ENCODE measurements at places on chromosomes 5 and 9. TPM values are rescaled to one million over a fixed set of nuclear protein-coding genes. Genes with fewer than 3 reads are reported as not detected.
A peak's percentile ranks its signal among the peaks of the same experiment; 100 is the strongest.

- no peak for DNase-seq
Observed at GRCh38 chr9:98597236-98597771, 111.4 kb downstream of the GABBR2 start.

- no peak for DNase-seq
Observed at GRCh38 chr9:134224567-134225093, 60.3 kb upstream of the RNU6ATAC start.

- DNase-seq = no peak
Observed at GRCh38 chr9:110886832-110887231, 151.4 kb downstream of the LPAR1 start.

GRCh38 chr5:24849210-24849609 is 204.4 kb upstream of the CDH10 start:
- no peak for DNase-seq

- DNase-seq = no peak
Observed at GRCh38 chr5:163503106-163504078, 2.0 kb upstream of the MAT2B start.

DNA sequence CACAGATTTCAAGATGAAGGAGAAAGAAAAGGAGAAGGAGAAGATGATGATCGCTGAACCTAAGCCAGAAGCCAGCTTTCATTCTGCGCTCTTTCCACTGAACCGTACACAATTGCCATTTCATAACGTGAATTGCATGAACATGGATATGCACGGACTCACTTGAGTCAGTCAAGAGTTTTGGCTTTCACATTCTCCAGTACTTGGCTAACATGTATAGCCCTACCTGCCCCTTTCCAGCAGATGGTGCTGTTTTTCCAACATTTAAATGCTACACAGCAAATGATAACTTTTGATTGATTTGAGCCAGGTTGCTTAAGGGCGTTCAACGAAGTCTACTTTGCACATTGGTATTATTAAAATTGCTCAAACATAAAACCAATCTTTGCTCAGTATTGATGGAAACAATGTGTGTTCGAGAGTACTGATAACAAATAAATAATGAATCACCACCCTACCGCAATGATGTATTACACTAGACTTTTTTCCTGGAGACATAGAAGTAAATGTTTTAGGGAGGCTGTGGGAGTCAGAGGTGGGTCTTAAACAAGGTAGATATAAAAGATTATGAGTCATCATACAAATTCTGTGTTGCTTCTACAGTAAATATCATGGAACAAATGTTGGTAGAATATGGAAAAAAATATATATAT is 196.4 kb downstream of the TRPM3 start:
- peak; percentile 4 for DNase-seq

GABRA1 gene
- total RNA-seq = not detected

TAF1L gene
- not detected for total RNA-seq

PAM gene
- total RNA-seq = 14.2 TPM

FOXD4 gene
- not detected for total RNA-seq

NIPAL4 gene
- 0.30 TPM for total RNA-seq

SLC27A6 gene
- total RNA-seq = not detected

TMCO6 gene
- total RNA-seq = 30.2 TPM
